ENCODE measurements at places on chromosomes 1 and 21.

DNA sequence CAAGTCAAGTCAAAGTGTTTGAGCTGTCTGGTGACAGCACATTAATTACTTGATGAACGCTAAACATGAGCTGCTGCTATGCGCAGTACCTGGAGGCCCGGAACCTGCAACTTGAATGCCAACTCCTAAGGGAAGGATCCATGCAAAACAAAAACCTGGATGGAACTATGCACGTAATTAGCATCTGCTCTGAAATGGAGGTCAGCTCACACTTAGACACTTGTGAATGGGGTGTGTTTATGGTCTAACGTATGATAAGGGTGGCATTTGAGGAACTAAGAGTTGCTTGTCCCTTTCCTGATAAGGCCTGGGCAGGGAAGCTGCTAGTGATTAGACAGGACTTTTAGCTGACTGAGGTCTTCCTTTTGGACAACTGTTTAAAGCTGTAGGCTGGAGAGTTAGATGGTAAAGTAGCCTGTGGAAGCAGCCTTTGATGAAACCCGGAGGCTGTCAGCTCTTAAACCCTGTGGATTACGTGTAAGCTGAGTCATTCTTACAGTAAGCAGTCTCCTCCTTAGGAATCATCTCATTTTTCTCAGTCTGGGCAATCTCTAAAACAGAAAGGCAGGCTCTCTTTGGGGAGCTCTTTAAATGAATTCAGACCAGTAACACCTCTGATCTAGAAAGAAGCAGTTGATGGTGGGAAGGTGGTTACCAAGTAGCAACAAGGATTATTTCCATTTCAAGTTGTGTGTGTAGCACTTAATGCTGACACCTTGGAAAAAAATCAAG lies 6.8 kb downstream of the TENT5C start:
- no peak for DNase-seq

GRCh38 chr1:218480137-218480536 lies 135.0 kb downstream of the TGFB2 start:
- no peak for DNase-seq

DNA sequence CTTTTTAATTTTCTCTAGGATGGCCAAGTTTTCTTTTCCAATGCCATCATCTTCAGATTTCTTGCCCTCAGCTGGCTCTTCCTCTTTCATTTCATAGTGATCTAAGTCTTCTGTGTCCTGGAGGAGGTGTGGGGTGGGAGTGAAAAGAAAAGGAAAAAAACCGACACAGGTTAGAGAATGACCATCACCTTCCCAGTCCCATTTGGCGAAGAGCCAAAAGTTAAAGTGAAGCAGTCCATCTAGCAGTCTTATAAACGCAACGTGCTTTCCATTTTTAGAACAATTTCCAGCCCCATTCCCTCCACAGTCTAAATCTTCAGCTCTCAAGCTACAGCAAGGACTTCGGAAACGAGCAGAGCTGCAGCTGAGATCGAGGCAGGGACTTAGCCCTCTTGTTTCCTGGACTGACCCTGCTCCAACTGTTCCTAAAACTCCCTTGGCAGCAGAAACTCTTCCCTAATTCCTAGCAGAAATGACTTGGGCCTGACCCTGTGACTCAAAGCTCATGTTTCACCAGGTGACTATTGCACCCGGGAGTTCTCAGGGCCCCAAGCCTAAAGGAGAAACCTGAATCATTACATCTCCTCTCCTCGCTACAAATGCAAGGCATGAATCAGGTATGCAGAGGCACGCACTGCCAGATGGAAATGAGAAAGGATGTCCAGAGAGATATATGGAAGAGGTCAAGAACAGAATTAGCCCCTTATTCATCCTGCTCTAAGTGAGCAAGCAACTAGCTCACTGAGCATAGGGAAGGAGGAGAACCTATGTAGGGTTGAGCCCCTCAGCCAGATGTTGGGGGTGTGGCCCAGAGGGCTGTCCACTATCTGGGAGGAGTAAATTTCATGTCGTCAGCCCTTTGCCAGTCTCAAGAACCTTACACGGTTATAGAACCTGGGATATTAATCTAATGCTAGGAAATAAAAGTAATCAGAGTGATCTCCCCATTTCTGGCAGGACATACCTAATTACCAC lies 5.1 kb downstream of the UBE2Q1 start:
- no peak for DNase-seq

DNA sequence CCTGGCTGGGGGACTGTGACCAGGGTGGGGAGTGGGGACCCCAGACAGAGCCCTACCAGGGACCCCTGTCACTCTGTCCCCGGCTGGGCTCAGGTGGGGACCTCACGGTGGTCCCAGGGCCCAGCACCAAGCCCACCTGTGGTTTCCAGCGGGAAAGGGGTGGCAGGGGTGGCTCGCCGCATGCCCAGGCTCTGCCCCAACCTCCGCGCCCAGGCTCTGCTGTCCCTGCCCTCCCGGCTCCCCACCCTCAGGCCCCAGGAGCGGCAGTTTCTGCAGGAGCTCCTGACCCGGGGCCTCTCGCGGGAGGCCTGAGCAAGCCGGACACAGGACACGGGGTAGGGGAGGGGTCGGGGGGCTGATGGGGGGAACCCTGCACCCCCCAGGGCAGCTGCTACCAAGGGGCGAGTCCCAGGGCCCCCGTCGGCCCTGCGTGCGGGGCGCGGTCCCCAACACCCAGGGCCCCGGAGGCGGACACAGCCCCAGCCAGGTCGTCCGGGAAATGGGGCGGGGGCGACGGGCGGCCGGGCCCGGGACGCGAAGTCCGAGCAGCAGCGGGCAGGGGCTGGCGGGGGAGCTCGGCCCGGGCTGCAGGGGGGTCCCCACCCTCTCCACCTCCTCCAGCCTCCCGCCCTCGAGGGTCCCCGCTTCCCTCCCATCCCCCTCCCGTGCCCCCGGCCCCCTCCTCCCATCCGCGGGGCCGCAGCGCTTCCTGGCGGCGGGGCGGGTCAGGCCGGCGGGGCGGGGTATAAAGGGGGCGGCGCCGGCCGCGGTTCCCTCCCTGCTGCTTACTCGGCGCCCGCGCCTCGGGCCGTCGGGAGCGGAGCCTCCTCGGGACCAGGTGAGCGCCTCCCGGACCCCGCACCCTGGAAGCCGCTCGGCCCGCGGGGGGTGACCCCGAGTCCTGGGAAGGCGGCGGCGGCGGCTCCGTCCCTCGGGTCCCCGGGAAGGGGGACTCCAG lies at the start of gene COL6A2:
Gene COL6A2, plus strand, starts transcription at position 777 of the 958 bp plus-strand sequence.
- DNase-seq: peak; percentile 78

DNA sequence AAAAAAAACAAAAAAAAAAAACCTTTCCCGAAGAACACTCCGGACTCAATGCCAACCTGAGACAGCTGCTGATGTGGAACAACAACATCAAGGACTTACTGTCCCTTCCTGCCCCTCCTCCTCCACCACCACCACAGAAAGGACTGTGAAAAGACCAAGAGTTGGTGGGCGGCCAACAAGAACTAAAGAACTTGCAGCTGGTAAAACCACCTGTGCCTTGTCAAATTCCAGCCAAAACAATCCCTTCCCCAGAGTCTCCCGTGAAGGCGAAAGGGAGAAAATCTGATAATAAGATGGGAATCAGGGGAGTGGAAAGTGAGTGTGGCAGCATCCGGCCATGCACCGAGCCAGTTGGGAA lies 88.9 kb downstream of the PROX1 start:
- DNase-seq: peak; percentile 22

- no peak for DNase-seq
These were observed 376.3 kb downstream of the AMY1C start for GRCh38 chr1:104125970-104126369.

GRCh38 chr1:37845049-37845646 lies 14.2 kb downstream of the MTF1 start:
- no peak for DNase-seq

GRCh38 chr1:62240651-62241370 lies 46.2 kb downstream of the L1TD1 start:
- DNase-seq: peak; percentile 35

- DNase-seq: no peak
These were observed 32.2 kb upstream of the IFNAR2 start for GRCh38 chr21:33197496-33197895.

GRCh38 chr21:35578347-35578782 lies 482.0 kb downstream of the SETD4 start:
- DNase-seq: no peak

DNA sequence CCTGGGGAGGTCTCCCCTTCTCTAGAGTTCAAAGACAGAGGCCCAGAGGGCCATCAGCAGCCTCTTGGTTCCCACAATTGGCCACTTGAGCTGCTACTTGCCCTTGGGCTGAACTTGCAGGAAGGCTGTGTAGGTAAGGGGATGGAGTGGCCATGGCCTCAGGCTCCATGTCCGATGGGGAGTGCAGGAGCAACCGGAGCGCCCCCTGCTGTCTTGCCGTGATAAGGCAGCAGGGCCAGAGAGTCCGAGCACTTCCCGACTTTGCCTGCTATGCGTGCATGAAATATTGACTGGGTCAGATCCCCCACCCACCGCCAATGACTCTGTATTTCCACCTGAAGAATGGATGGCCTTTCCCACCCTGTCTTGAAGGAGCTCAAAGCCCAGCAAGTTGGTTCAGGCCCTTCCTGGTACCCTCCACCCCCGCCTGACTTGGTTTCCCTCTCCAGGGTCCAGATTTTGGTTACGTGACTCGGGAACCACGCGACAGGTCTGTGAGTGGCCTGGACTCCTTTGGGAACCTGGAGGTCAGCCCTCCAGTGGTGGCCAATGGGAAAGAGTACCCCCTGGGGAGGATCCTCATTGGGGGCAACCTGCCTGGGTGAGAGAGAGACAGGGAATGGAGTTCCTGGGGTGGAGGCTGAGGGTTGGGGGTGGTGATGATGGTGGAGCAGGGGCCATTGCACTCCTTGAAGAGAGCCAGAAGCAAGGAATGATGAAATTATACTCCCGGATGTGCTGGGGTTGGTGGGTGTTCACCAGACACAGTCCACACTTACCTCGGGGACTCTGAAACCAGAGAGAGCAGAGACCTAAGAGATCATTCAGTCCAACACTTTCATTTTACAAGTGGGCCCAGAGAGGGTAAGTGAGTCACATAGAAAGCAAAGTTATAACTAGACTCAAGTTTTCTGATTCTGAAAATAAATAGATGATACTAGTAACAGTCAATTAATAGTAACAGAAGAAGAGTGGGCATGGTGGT lies 25.6 kb downstream of the PADI3 start:
- no peak for DNase-seq

- no peak for DNase-seq
These were observed 30.3 kb downstream of the SMIM12 start for GRCh38 chr1:34829250-34829649.

DNA sequence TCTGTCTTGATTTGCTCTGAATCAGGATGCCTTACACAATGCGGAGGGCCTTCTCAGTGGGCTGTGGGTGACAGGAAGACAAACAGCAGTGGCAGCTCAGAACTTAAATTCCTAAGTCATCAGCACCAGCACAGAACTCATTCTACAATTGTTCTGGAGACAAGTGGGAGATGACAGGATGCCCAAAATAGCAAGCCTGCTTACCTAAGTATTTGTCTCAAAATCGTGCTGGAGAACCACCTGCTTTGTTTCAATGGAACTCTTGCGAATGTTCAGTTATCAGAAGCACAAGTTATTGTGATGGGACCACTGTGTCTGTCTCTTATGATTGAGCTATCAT lies 76.1 kb downstream of the VCAM1 start:
- DNase-seq: no peak

DNA sequence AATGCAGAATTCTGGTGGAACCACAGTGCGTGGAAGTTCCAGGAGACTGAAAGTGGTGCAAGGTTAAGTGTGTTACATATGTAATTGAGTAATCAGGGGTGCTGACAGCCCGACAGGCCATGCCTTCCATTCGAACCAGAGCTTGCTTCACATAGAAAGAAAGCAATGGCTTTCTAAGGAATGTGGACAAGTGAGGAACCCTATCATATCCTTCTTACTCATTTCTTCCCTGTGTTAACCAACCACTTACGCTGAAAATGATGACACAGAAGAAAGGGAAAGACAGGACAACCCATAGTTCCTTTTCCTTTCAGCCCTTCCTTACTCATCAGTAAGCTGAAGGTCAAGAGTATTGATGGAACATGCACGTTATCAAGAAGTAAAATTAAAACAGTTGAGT lies 48.1 kb upstream of the KCNA3 start:
- no peak for DNase-seq

All from muscle of back (tissue), 13 donors.